IMR-90 (cell line): ENCODE measurements at places on chromosomes 4 and X.

- no peak for DNase-seq
Observed at GRCh38 chr4:90082449-90082848, 44.7 kb upstream of the CCSER1 start.

DNA sequence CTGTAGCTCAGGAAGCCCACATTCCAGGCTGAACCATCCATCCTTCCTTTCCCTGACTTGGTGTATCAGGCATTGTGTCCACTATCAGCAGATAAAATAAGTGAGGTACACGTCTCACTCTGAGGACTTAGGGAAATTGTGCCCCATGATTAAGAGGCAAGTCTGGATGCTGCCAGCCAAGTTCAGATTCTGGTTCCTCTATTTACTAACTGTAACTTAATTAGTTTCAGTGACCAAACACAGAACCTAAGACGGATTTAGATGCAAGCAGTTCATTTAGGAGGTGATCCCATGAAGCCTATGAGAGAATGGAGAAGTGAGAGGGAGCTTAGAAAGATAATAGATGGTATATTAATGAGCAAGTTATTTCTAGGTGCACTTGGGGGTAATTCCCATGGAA, 56.6 kb upstream of the PACRGL start:
- no peak for DNase-seq

GRCh38 chrX:154797006-154797405, 8.3 kb downstream of the MPP1 start:
- no peak for DNase-seq

GRCh38 chr4:106424426-106424825, 55.8 kb upstream of the GIMD1 start:
- DNase-seq = no peak

DNA sequence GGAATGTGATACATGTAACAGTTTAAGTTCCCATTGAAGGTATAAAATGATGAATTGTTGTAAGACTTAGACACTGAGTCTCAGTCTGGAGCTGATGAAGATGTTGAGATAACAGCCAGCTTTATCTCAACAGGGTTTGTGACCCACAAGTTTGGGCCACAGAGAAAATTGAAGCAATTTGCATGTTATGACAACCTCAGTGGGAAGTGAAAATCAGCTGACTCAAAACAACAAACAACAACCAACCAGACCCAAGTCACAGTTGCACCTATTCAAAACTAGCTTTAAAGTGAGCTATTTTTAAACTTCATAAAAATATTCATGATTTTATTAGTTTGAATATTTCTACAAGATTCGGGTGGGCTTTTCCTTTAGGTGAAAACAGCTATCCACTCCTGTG, 8.0 kb downstream of the SFRP2 start:
- DNase-seq = no peak

DNA sequence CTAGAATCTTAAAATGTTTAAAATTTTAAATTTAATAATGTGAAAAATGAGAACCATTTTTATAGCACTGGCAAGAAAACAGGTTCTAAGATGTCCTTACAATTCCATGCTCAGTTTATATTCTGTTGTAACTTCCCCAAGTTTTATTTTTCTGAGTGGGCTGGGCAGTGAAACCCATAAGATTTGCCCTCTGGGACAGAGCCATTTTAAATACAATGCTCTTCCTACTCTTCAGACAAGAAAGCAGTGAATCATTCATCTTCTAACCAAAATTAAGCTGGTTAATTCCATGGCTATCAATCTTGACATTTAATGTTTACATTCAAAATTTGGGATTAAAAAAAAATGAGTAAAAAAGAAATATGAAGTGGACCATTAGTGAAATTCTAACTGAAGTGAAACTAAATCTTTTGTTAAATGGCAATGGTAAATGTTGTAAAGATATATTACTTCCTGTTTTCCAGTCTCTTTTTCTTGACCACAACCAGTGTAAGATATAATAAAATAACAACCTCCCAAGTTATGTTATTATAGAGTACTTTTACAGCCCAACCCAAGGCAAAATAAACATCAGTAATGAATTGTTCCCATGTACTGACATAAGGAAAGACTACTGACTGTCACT, 37.2 kb upstream of the PTPN13 start:
- no peak for DNase-seq

GRCh38 chrX:22063284-22063683, 31.2 kb downstream of the PHEX start:
- DNase-seq = no peak

- DNase-seq = no peak
Observed at GRCh38 chr4:81531410-81531809, 59.7 kb upstream of the RASGEF1B start.

DNA sequence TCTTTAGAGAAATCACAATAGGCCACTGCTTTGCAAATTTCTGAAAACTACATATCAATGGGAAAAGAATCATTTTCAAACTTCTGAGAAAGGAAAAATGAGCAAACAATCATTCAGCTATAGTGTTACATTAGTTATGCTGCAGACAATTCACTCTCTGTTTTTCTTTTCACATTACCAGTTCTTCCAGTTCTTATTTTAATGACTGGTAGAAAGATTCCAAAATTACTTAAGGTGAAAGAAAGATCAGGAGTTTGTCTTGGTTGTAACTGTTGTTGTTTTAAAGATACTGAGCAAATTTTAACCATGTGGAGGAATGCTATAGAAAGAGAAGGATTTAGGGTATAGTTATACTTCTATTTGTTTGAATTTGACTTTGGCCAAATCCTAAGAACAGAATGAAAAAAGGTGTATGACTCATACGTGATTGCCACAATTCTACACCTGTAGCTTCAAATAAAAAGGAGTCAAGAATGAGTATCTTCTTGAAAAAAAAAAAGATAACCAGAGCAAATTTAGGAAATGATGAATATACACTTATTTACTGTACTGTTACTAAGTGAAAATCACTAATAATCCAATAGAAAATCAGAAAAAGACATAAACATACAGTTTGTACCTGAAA, 21.0 kb upstream of the RASGEF1B start:
- no peak for DNase-seq

DNA sequence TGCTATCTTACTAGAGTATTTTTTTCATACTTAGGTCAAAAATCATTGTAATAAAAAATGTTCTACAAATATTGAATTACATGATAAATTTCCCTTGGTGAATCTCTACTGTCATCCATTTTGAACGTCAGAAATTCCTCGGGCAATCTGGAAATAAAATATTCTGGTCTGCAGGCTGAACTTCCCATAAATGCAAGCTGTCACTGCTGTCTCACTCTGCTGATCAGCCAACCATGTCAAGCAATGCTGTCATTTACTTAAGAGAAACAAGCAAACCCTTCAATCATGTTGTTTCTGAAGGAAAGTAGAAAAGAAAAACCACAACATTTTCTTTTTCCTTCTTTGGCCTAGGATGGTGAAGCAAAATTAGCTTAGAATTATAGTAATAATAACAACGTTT, 514.2 kb upstream of the GALNT7 start:
- no peak for DNase-seq

- DNase-seq = no peak
Observed at GRCh38 chrX:720250-720649, 89.7 kb downstream of the SHOX start.

- DNase-seq = no peak
Observed at GRCh38 chr4:5798946-5799345, 87.9 kb downstream of the EVC start.

GRCh38 chr4:26576231-26576739, 7.6 kb upstream of the TBC1D19 start:
- peak; percentile 62 for DNase-seq

- peak; percentile 61 for DNase-seq
Observed at GRCh38 chr4:137083571-137084135, 448.6 kb downstream of the PCDH18 start.
